ENCODE measurements at places on chromosomes 12 and 14.

GRCh38 chr14:73744874-73745529, 30.8 kb upstream of the PNMA1 start:
- DNase-seq: no peak

GRCh38 chr12:117845271-117845904, 123.4 kb downstream of the KSR2 start:
- no peak for DNase-seq

DNA sequence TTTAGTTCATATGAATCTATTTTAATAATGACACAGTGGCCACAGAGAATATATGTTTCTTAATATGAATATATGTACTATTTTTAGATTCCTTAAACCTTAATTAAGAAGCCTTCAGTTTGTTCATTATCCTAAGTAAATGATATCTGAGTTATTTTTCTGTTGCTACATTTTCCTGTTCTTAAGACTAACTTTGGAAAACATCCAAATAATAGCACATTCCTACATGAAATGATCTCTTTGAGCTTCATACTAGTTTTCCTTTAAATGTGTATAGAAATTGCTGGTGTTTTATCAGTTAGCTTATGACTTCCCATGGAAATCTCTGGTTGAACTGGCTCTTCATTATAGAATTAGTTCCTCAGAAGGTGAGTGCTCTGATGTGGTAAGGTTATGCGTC, 72.1 kb downstream of the POLR3B start:
- DNase-seq: no peak

DNA sequence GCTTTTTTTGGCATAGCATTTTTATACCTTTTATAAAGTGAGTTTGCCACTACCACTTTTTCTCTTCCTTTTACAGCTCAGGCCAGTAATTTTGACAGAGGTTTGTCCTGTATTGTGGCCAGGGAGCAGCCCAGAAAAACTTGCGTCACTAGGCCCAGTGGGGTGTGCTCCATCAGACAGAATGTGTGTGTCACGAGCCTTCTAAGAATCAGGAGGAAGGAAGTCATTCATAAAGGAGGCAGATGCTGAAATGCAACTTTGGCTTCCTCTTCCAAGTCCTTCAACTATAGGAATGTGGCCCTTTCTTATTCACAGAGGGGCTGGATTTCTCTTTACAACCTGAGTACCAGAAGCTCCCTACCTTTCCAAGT, 10.1 kb upstream of the RAB35 start:
- DNase-seq: no peak

DNA sequence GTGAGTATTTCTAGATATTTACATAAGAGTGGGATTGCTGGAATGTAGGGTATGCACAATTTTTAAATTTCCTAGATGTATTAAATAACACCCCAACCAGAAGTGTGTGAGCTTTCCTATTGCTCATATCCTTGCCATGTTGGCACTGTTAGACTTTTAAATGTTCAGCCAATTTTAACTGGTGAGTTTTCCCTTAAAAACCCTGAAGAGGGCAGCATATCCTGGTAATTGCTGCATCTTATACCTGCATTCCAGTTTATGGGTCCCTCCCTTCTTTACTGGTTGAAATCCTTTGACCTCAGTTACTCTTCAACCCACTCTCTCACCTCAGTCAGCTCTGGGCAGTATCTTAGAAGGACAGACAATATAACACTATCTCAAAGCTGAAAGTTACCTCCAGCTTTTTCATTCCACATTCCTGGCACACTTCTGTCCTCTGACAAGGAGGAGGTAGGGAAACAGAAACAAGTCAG, 270.6 kb downstream of the PAWR start:
- DNase-seq: no peak

DNA sequence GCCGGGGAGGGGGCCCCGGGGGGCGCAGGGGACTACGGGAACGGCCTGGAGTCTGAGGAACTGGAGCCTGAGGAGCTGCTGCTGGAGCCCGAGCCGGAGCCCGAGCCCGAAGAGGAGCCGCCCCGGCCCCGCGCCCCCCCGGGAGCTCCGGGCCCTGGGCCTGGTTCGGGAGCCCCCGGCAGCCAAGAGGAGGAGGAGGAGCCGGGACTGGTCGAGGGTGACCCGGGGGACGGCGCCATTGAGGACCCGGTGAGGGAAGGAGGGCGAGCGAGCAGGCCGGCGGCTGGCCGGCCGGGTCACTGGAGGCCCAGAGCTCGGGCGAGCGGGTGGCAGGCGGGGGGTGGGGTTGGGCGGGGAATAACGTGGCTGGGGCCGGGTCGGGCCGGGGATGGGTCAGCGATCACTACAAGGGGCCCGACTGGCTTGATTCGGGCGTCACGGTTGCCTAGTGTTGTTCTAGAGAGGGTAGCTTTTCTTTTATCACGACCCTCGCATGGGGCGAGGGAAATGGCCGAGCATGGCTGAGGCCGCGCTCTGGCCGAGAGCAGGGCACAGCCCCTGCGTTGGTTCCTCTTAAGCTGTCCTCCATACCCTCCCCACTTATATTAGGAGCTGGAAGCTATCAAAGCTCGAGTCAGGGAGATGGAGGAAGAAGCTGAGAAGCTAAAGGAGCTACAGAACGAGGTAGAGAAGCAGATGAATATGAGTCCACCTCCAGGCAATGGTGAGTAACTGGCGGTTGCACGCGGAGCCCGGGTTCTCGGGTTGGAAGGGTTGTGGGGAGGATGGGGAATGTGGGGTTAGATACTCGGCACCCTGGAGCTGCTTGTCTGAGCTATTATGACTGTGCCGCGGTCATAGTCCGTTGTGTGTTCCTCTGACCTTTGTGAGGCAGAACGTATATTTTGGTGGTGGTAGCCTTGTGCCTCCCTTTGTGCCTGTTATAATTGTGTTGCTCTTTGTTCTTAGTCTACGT, 603 bp downstream of the PABPN1 start:
- no peak for DNase-seq

- DNase-seq: no peak
Observed at GRCh38 chr12:46260913-46261476, 7.8 kb downstream of the SLC38A1 start.

- DNase-seq: no peak
Observed at GRCh38 chr14:92143309-92143708, 21.5 kb downstream of the CPSF2 start.

- DNase-seq: no peak
Observed at GRCh38 chr14:90695997-90696660, 120.1 kb downstream of the TTC7B start.

GRCh38 chr12:88519802-88520435, 60.4 kb downstream of the KITLG start:
- no peak for DNase-seq

DNA sequence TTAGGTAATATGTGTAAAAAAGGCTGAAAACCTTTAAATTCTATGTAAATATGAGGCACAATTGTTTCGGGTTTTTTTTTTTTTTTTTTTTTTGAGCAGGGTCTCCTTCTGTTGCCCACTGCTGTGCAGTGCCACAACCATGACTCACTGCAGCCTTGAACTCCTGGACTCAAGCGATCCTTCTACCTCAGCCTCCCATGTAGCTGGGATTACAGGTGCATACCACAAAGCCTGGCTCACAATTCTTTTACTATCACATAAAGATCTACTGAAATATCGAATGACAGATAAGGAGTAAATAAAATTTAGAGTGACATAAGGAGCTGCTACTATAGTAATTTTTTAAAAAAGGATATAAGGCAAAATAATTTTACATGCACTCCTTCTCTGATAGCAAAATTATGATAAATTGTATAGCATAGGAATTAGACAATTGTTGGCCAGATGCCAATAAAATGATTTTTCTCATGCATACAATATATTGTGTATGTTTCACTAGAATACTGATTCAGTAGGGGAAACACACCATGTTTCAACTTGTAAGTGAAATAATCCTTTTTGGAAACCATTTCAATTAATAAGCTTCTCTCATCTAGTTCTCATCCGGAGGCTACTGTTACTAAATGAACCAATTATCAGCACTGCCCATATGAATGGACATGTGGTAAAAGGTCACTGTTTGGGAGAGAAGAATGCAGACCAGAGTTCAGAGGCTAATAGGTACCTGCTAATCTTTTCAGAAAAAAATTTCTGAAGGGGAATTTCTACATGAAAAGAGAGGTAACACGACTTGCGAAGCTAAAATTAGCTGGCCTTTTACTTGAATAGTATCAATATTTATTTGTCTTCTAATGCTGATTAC, 108.4 kb downstream of the PPP1R12A start:
- no peak for DNase-seq

- no peak for DNase-seq
Observed at GRCh38 chr14:36067428-36068187, 108.9 kb downstream of the PTCSC3 start.

- no peak for DNase-seq
Observed at GRCh38 chr12:63882844-63883243, 38.3 kb downstream of the SRGAP1 start.

DNA sequence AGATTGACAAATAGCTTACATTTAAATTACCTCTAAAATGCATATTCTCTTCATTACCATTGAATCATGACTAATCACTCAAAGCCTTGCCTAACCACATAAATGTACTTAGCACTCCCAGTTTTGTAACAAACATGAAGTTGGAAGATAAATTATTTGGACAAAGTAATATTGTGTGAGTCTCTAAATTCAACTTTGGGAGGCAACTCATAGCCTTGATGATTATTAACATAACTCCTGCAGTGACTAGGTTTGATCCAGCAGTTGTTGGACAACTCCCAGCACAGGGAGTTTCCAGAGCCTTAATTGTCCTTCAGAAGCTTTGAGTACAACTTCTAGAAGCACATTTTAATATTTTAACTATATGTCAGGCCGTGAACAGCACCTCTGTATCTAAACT, 153.4 kb upstream of the PDZRN4 start:
- DNase-seq: no peak

DNA sequence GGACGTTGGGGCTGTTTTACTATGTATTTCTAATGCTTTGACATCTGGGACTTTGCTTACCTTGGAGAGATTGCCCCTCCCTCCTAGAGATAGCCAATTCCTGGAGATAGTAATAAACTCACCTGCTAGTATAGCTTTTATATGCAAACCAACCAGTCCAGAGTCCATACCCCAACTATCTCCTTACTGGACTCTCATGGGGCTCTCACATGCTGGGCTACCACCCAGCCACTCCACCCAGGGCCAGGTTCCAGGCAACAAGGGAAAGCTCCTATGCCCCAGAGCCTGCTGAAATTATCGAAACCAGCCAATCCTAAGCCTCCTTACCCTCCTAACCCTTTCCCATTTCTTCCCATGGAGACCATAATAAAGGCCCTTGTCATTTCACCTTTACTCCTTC, 25.5 kb upstream of the MGP start:
- DNase-seq: no peak

DNA sequence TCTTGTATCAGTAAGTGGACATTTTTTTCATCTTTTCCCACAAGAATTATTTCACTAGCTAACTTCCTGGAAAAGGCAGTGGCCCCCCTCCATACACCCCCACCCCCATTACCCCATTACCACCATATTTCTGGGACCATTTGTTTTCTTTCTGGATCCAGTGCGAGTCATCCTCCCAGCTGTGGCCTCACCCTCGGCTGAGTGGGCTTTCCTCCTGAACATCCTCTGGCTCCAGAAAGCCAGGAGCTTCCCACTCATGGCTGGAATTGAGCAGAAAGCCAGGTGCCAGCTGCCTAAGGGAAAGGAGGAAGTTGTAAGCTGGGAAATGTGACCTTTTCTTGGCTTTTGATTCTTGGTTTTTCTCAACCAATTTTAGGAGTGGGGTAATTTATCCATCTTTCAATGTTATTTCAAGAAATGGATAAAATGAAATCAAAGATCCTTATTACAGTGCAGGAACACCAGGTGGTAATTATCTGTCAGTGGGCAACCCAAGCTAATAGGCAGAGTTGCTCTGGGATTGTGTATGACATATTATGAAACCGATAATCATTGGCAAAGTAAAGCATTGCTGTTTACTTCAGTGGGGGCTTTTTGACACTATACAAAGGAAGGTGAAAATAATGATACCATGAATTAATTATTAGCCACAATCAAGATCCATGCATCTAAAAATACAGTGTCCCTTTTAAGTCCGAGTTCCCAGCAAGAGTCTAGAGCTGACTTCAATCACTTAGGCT, 124.6 kb downstream of the KICS2 start:
- no peak for DNase-seq

- no peak for DNase-seq
Observed at GRCh38 chr14:89891055-89891454, 63.5 kb downstream of the EFCAB11 start.

DNA sequence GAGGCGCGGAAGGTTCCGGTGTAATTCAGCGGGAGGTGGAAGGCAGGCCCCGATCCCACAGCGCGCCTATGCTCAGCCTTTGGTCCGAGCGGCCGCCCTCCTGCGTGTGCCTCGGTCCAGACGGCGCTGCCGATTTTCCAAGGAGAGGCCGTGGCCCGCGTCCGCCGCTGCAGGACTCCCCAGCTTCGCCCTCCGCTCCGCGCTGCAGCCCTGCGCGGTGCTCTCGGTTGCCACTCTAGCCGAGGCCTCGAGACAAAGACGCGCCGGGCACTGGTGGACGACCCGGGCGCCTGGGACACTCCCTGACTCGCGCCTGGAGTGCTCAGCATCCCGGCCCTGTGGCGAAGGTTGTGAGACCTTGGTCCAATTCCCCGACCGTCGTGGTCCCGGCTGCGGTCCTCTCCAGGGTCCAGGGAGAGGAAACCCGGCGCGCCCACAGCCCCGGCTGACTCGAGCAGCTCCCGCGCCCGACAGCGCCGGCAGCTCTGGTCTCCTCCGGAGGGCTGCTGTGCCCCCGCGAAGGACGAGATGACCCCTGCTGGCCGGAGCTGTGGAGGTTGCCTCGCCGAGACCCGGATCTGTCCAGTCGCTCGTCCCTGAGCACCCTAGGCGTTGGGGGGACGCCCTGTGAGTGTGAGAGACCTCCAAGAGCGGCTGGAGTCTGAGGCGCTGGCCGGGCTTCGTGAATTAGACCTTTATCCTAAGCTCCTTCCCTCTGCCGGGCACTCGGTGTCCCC, 6.5 kb downstream of the HOXC12 start:
- no peak for DNase-seq

DNA sequence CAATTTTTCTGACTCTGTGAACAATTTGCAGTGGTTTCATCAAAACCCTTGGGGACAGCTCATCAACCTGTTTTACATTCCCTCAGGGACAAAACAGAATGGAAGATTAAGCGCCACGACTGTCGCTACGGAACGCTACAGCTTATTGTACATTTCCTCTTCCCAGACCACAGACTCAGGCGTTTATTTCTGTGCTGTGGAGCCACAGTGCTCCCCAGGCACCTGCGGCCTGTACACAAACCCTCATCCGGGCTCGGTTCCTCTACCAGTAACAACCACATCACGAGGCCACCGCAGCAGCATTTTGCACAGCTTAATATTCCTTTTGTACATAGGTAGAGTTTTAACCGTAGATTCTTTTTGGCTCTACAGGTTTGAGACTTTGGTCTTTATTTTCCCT, 397.4 kb upstream of the OR4E1 start:
- DNase-seq: no peak

GRCh38 chr12:3135522-3136461, 58.6 kb downstream of the TSPAN9 start:
- DNase-seq: no peak

GRCh38 chr12:108838194-108839017, 19.0 kb downstream of the SSH1 start:
- DNase-seq: no peak

- DNase-seq: no peak
Observed at GRCh38 chr12:27309293-27309994, 23.2 kb upstream of the BMAL2 start.

GRCh38 chr12:124558313-124558712, 9.1 kb downstream of the NCOR2 start:
- no peak for DNase-seq

GRCh38 chr14:64614166-64614565, 64.4 kb downstream of the PPP1R36 start:
- no peak for DNase-seq
